ENCODE measurements at places on chromosomes 3 and 15.

DNA sequence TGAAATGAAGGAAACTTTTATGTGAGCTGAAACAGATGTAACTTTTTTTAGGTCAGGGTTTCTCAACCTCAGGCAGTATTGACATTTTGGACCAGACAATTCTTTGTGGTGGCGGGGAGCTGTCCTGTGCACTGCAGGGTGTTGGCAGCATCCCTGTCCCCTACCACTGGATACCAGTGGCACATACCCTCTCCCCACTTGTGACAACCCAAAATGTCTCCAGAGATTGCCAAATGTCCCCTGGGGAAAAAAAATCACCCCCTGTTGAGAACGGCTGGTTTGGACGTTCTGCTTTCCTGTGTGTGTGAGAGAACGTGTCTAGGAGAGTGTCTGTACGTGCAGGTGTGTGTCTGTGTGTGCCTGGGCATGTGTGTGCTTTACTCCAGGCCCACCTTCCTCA is 30.7 kb upstream of the GRIP2 start:
- H3K4me1 ChIP-seq: no peaks in the 10 kb centered on the region
- H3K27me3 ChIP-seq: peaks cover 38% of the 10 kb centered on the region
- no peaks in the 10 kb centered on the region for H3K36me3 ChIP-seq
- no peak overlapping the region for H3K4me3 ChIP-seq
- H3K27ac ChIP-seq: no peak overlapping the region

DNA sequence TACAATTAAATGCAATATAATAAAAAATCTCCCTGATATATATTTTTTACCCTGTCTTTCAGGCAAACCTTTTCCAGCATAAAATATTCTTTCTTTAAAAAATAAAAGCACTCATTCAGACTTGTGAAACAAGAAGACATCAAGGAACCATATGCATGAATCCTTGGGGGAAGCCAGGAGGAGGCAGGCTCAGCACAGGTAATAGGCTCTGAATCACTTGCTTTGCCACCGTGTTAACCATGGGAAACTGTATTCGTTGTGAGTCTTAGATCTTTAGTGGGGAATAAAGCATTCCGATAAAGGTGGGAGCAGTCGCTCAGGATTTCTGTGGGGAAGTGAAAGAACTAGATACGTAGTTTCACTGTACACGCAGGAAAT is 42.4 kb downstream of the FBN1 start:
- H3K4me3 ChIP-seq: no peak overlapping the region
- H3K27ac ChIP-seq: peak overlapping the region; percentile 43
- no peaks in the 10 kb centered on the region for H3K27me3 ChIP-seq
- no peak for ATAC-seq

- no peak overlapping the region for H3K27ac ChIP-seq
- H3K4me1 ChIP-seq: no peaks in the 10 kb centered on the region
- no peaks in the 10 kb centered on the region for H3K27me3 ChIP-seq
- no peak overlapping the region for H3K4me3 ChIP-seq
- H3K36me3 ChIP-seq: no peaks in the 10 kb centered on the region
- ATAC-seq: no peak
These were observed 110.5 kb upstream of the SLC24A5 start for GRCh38 chr15:48010316-48010715.

- H3K4me1 ChIP-seq: peaks cover 19% of the 10 kb centered on the region
- no peak overlapping the region for H3K4me3 ChIP-seq
- no peak overlapping the region for H3K27ac ChIP-seq
These were observed 160.9 kb downstream of the IGF1R start for GRCh38 chr15:98809273-98809672.

DNA sequence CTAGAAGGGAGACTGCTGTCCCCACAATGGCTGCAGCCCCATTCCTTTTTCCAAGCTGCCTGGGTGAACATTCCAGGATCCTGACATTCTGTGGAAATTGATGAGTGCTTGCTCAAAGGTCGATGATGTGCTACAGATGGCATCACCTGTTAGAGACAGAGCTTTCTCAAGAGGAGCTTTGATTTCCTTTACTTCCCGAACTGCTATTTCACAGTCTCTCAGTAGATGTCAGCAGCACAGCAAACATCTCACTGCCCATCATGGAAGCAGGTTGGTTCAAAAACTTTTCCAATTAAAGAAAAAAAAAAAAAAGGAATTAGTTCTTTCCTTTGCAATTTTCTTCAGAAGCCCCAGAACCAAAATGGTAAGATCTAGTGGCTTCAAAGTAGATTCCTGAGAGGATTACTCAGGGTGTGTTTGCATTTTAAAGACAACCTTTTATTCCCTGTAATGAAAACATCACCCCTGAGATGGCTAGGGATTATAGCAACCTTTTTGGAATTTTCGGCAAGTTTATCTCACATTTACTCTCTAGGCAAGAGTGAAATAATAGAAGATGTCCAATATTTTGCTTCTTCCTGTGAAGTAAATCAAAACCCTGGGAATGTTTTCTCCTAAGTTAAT is 44.8 kb downstream of the POLR2M start:
- H3K4me3 ChIP-seq: no peak overlapping the region
- no peak for ATAC-seq
- H3K27ac ChIP-seq: no peak overlapping the region
- H3K27me3 ChIP-seq: no peaks in the 10 kb centered on the region
- no peaks in the 10 kb centered on the region for H3K36me3 ChIP-seq
- no peaks in the 10 kb centered on the region for H3K4me1 ChIP-seq

- H3K36me3 ChIP-seq: no peaks in the 10 kb centered on the region
- no peak overlapping the region for H3K27ac ChIP-seq
- no peaks in the 10 kb centered on the region for H3K27me3 ChIP-seq
These were observed 68.6 kb upstream of the EIF1B start for GRCh38 chr3:40240921-40241320.

DNA sequence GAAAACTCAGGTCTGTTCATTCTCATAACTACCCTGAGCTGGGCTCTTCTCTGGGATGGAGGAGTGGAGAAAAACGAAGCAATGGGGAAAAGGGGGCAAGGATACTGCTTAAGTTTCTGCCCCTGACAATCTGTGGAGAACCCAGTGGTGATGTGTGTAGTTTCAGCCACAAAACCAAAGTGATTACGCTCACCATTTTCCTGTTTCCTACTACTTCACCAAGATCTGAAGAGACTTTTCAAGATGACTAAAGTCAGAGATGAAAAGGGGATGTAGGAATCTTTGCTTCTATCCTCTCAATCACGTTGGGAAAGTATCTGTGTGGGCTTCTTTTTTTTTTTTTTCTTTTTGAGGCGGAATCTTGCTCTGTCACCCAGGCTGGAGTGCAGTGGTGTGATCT is 8.3 kb upstream of the UBE2E1 start:
- H3K27me3 ChIP-seq: no peaks in the 10 kb centered on the region
- ATAC-seq: no peak
- H3K36me3 ChIP-seq: no peaks in the 10 kb centered on the region
- H3K27ac ChIP-seq: no peak overlapping the region
- H3K4me3 ChIP-seq: no peak overlapping the region

GRCh38 chr15:31517711-31518110 is 191.1 kb downstream of the KLF13 start:
- no peaks in the 10 kb centered on the region for H3K36me3 ChIP-seq
- no peaks in the 10 kb centered on the region for H3K4me1 ChIP-seq
- H3K27me3 ChIP-seq: no peaks in the 10 kb centered on the region

- H3K36me3 ChIP-seq: no peaks in the 10 kb centered on the region
- no peaks in the 10 kb centered on the region for H3K4me1 ChIP-seq
- H3K27me3 ChIP-seq: peaks cover 13% of the 10 kb centered on the region
- no peak overlapping the region for H3K4me3 ChIP-seq
These were observed 63.0 kb downstream of the TMEM44 start for GRCh38 chr3:194570235-194570634.

- no peaks in the 10 kb centered on the region for H3K27me3 ChIP-seq
- ATAC-seq: peak; percentile 32
- no peaks in the 10 kb centered on the region for H3K36me3 ChIP-seq
- peaks cover 29% of the 10 kb centered on the region for H3K4me1 ChIP-seq
- H3K4me3 ChIP-seq: no peak overlapping the region
- H3K27ac ChIP-seq: peak overlapping the region; percentile 74
These were observed 23.4 kb downstream of the BOC start for GRCh38 chr3:113234688-113235260.

- H3K27me3 ChIP-seq: no peaks in the 10 kb centered on the region
- no peaks in the 10 kb centered on the region for H3K4me1 ChIP-seq
- no peak overlapping the region for H3K4me3 ChIP-seq
- H3K36me3 ChIP-seq: no peaks in the 10 kb centered on the region
These were observed 68.1 kb downstream of the NMD3 start for GRCh38 chr3:161289174-161289573.

DNA sequence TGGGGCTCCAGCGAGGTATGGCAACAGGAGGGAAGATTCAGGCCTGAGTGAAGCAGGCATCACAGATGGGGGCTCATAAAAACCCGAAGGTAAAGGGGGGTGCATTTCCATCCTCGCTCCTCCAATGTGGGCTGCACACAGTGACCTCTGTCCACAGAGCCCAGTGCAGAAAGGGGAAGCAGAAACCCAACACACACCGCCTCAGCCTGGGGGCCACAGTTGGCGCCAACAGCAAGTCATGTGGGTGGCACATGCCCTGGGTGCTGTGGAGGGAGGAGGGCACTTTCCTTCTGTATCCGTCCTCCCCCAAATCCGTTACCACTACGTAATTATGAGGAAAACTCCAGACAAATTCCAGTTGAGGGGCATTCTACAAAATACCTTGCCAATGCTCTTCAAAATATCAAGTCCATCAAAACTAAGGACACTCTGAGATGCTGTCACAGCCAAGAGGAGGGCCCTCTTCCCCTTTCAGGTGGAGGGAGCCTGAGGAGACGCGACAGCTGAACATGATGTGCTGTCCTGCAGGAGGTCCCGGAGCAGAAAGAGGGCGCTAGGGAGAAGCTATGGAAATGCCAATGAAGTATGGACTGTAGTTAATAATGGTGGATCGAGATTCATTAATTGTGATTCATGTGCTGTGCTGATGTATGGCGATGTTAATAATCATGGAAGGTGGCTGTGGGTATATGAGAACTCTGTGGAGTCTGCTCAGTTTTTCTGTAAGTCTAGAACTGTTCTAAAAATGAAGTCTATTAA is 16.4 kb downstream of the APBA2 start:
- no peaks in the 10 kb centered on the region for H3K4me1 ChIP-seq
- H3K4me3 ChIP-seq: no peak overlapping the region
- H3K36me3 ChIP-seq: no peaks in the 10 kb centered on the region
- peaks cover 5% of the 10 kb centered on the region for H3K27me3 ChIP-seq
- ATAC-seq: no peak

- H3K4me3 ChIP-seq: no peak overlapping the region
- no peaks in the 10 kb centered on the region for H3K4me1 ChIP-seq
- H3K27ac ChIP-seq: no peak overlapping the region
- ATAC-seq: no peak
- peaks cover 89% of the 10 kb centered on the region for H3K36me3 ChIP-seq
These were observed 12.6 kb downstream of the CLPX start for GRCh38 chr15:65172531-65172930.

DNA sequence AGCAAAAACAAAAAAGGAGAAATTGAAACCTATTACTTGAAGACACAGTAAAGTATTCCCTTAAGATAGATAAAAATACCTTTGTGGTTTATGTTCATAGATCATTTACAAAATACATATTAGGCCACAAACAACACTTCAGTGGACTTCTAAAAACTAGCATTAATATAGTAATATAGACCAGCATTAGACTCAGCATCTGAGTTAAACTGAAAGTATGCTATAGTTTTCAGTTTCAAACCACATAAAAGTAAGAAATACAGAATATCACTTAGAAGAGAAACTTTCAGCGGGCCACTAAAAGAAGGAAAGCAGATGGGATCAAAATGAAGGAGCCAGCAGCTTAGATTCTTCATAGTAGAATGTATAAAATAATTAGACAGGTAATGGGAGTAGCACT is 86.6 kb downstream of the MSL2 start:
- peaks cover 57% of the 10 kb centered on the region for H3K36me3 ChIP-seq
- no peak overlapping the region for H3K4me3 ChIP-seq
- H3K4me1 ChIP-seq: no peaks in the 10 kb centered on the region
- ATAC-seq: no peak
- H3K27me3 ChIP-seq: no peaks in the 10 kb centered on the region

- H3K27ac ChIP-seq: peak overlapping the region; percentile 89
- no peaks in the 10 kb centered on the region for H3K27me3 ChIP-seq
- H3K4me1 ChIP-seq: peaks cover 3% of the 10 kb centered on the region
- peak overlapping the region; percentile 37 for H3K4me3 ChIP-seq
- peak; percentile 74 for ATAC-seq
- peaks cover 17% of the 10 kb centered on the region for H3K36me3 ChIP-seq
These were observed 126.4 kb downstream of the ADAMTS9 start for GRCh38 chr3:64561325-64561843.

DNA sequence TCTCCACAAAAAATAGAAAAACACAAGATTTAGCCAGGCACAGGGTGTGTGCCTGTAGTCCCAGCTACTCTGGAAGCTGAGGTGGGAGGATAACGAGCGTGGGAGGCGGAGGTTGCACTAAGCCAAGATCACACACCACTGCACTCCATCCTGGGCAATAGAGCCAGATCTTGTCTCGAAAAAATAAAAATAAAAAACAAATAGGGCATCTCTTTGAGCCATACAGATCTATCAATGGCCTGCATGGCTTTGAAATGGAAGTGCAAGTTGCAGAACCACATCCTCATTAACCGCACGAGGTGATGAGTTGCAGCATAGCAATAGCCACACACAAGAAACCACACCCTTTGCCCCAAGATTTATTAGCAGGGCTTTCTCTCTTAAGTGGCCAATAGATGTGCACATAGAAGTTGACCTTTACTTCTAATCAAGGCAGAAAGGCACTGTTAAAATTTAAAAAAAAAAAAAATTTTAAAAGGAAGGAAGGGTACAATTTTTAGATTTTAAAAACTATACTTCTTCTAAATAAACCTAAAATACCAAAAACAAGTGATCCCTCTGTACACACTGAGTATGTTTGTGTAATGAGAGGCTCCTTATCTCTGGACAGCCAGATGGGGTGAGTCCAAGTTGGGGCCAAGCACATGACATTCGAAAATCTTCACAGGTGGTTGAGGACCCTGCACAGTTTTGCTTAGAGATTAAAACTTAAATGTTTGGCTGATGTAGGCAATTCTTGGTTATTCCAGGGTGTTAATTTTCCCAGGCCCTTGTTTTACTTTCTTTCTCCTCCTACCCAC is 53.4 kb downstream of the FILIP1L start:
- H3K36me3 ChIP-seq: no peaks in the 10 kb centered on the region
- H3K4me3 ChIP-seq: no peak overlapping the region
- no peaks in the 10 kb centered on the region for H3K27me3 ChIP-seq
- peaks cover 16% of the 10 kb centered on the region for H3K4me1 ChIP-seq

GRCh38 chr3:129663045-129663446 is 56.6 kb upstream of the PLXND1 start:
- no peaks in the 10 kb centered on the region for H3K27me3 ChIP-seq
- H3K27ac ChIP-seq: no peak overlapping the region
- no peak for ATAC-seq
- H3K36me3 ChIP-seq: no peaks in the 10 kb centered on the region
- H3K4me1 ChIP-seq: peaks cover 16% of the 10 kb centered on the region

All from gastroesophageal sphincter (tissue), 4 donors.